Activated CD4-positive, alpha-beta T cell treated with anti-CD3 and anti-CD28 coated beads for 24 hours (primary cell): ENCODE measurements at places on chromosomes 7 and 10.

DNA sequence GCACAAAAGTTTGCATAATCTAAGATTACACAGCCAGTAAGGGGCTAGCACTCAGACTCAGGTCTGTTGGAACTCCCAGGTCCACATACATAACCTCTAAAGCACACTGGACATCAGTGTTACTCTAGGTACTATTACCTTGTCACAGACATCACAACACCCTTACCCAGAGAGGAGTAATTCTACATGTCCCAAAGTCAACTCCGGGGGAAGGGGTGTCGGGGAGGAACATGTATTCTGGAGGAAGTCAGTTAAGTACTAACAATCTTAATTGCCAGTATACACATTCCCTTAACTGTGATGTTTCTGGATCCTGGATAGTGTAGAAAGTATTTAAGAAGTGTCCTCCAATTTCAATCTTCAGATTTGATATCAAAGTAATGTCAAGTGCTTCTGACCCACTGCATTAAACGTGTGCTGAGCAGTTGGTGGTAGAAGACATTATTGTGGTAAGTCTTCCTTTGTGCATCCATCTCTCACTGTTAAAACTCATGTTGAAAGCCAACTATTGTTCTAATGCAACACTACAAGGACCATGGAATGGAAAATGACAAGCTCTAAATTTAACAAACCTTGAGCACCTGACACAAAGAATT is 155.4 kb downstream of the CRPPA start:
- no peak for DNase-seq

GRCh38 chr7:33805630-33806233 is 99.6 kb upstream of the BMPER start:
- DNase-seq = no peak

- no peak for DNase-seq
These were observed 41.1 kb upstream of the CABCOCO1 start for GRCh38 chr10:61621605-61622051.

GRCh38 chr10:132407243-132407746 is 10.3 kb downstream of the PWWP2B start:
- no peak for DNase-seq

- DNase-seq = no peak
These were observed 208.7 kb downstream of the CRPPA start for GRCh38 chr7:16212610-16213009.

DNA sequence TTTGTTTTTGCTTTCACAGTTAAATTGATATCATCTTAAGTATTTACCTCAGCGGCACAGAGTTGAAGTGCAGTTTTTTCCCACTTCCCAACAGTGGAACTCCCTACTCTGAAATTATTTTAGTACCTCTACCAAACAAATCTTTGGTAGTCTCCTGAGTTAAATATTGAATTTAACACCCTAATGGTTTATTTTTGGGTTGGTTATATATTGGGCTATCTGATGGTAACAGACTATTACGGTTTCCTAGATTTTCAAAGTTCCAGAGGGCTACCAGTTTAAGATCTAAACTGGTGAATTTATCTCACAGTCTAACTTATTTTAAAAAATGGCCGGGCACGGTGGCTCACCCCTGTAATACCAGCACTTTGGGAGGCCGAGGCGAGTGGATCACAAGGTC is 1.3 kb downstream of the ZNF277 start:
- no peak for DNase-seq

DNA sequence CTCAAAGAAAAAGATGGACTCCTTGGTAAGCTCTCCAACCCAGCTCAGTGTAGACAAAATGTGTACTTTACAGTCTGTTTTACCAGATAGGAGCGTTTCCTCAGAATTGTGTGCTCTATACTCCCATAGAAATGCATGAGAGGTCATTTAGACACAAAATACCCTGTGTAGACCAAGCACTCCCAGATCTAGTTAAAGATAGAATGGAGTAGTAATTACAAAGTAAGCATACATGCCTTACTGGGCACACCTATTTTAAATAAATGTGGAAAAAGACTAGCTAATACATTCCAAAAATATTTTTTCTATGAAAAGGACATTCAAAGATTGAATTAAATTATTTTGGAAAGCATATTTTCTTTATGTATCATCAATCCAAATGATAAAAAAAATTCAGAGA is 271.9 kb upstream of the DGKB start:
- no peak for DNase-seq

DNA sequence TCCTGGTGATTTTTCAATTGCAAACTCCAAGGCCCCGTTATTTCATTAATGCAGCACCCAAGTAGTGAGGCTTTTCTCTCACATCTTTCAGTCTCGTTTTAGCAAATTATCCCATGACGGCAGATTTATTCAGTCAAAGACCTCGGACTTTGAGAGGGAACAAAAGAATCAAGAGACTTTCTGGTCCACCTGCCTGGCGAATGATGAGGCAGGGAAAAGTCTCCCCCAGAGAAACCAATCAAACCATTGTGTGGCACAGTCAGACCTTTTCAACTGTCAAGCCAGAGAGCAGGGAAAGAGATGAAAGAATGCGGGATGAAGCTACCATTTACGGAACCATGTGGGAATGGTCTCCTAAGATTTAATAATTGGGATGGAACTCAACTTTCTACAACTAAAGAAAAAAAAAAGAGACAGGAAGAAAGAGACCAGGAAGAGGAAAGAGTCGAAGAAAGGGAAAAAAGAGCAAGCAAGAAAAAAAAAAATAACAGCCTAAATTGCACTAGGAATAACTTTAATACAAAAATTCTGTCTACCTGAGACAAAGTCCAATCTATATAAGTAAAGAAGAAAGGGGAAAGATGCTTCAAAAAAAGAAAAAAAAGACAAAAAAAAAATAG is 22.8 kb downstream of the GLI3 start:
- DNase-seq = no peak

- no peak for DNase-seq
These were observed 93.6 kb downstream of the LRMDA start for GRCh38 chr10:75525067-75525466.

GRCh38 chr10:65340340-65340739 is 1585.5 kb upstream of the LRRTM3 start:
- no peak for DNase-seq

DNA sequence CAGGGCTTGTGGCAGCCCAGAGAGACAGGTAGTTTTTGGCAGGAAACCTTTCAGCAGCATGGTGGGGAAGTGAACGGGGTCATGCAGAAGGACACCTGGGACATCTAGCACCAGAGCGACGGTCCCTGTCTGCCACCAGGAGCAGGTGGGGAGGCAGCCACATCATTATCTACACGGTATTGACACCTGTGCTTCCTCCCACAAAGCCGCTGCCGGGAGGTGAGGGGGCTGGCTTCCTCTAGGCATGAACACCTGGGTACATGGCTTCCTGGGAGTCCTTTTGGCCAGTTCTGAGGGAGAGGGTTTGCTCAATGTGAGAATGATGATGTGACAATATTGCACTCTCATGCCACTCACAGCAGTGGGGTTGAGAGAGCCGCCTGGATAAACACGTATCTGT is 275.2 kb downstream of the ACTR3B start:
- DNase-seq = no peak
